Activated gamma-delta T cell treated with Interleukin-2 at 50 U/mL for 16 hours (primary cell): ENCODE measurements at places on chromosomes 16 and 17.

DNA sequence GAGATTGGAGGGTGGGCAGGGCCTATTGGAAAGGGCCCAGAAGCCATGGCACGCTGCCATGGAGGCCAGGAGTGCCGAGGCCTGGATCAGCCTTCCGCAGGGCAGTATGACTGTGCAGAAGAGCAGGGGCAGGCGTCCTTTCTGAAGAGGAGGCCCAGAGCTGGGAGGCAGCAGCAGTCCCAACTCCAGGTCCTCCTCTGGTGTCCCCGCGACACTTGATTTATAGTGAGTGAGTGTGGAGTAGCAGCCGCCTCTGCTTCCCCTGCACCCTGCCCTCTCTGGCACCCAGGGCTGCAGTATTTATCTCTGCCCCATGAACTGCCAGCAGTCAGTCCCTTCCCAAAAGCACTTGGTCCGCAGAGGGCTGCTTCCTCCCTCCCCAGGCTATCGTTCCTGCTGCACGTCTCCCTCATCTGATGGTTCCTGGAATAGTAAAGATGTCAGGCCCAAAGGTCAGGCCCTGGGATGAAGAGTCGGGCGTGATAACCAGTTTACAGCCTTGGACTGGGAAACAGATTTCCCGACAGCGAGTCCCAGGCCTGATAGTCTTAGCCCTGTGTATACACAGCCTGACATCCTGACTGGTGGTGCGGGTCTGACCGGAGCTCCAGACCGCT, 32.9 kb downstream of the PGS1 start:
- no peak for DNase-seq

DNA sequence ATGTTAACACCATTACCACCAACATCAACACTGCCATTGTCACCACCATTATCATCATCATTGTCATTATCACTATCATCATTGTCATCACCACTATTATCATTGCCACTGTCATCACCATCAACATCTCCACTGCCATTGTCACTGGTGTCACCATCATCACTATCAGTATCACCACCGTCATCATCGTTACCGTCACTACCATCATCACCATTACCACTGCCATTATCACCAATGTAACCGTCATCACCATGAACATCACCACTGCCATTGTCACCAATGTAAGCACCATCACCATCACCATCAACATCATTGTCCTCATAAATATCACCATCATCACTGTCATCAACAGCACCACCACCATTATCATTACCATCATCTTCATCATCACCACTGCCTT, 633.2 kb upstream of the EEF2KMT start:
- DNase-seq, result no peak

GRCh38 chr17:34840750-34841149, 120.5 kb downstream of the CCT6B start:
- no peak for DNase-seq

- DNase-seq, result no peak
Measured at GRCh38 chr17:65158041-65158440, 20.9 kb downstream of the RGS9 start.

DNA sequence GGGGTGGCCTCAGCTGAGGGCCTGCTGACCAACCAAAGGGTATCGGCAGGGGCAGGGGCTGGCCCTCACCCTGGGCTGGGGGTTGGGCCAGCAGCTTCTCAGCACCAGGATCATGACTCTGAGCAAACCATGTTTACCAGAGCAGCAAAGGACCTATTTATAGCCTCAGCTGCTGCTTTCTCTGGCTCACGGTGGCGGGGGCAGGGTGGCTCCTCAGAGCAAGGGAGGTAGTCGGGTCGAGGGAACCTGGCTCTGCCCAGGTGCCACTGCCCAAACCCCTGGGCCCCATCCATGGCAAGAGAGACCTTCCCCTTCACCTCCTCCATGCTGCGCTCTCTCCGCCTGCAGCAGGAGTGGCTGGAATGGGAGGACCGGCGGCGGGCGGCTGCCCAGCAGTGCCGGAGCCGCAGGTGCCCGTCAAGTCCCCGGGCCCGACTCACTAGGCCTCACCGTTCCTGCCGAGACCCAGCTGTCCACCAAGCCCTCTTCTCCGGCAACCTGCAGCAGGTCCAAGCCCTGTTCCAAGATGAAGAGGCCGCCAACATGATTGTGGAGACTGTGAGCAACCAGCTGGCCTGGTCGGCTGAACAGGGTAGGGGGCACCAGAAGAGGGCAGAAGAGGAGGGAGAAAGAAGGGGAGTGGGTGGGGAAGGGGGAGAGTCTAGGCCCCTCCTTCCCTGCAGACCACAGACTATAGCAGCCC, at the start of gene ASB16:
Gene ASB16 (plus strand): TSS at position 206 of the 703 bp plus-strand sequence. CDS start 86 bp downstream, at position 292.
- no peak for DNase-seq

- no peak for DNase-seq
Measured at GRCh38 chr16:29028457-29029167, 43.8 kb downstream of the LAT start.
